Choroid plexus epithelial cell (primary cell): ENCODE measurements at places on chromosomes 16 and 17.

DNA sequence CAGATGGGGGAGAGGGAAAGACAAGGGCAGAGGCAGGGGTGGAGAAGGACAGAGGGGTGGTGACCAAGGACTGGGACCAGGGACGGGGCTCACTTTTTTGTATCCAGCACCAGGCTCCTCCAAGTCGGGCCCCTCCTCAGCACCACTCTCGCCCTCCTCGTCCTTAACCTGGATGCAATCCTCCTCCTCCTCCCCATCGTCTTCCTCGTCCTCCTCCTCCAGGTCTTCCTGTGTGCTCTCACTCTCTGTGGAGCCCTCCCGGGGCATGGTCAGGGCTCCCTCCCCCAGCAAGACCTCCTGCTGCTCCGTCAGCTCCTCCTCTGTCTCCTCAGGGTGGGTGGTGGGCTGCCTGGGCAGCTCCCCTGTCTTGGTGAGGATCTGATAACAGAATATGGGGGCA, 16.8 kb downstream of the G6PC3 start:
- DNase-seq, result no peak

- peak; percentile 89 for DNase-seq
Observed at GRCh38 chr17:4604111-4604644, 19.8 kb downstream of the SMTNL2 start.

DNA sequence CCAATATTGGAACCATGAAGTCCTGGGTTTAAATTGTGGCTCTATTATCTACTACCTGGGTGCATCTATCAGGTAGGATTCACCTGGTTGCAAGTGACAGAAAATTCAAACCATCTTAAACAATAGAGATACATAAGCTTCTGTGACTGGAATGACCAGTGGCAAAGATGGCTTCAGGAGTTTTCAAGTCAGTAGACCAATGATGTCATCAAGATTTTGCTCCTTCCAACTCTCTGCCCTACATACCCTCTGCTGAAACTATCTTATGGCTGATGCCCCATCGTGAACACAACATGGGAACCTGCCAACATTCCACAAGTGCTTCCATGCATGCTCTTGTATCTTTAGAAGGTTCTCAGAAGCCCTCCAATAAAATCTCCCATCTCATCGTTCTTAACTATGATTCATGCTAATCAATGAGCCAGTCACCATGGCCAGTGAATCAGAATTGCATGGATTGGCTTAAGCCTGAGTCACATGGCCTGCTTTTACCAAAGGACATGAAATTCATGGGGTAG, 180.9 kb downstream of the GRIN2A start:
- DNase-seq, result no peak

GRCh38 chr17:44927696-44928095, 12.4 kb upstream of the GFAP start:
- DNase-seq, result no peak

DNA sequence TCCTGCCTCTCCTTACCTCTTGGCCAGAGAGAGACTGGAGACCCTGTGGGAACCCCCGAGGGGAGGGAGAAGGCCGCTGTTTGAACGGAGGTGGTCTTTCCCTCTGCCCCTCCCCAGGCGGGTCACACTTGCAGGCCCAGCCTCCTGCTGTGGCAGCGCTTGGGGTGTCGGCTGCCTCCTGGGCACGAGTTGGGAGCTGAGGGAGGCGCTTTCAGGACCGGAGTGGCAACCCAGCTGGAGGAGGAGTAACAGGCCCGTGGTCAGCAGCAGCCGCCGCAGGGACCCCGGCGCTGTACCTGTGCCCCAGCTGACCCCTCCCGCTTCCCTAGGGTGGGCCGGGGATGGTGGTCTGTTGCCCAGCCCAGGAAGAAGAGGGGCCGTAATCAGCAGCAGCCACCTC, 278.3 kb downstream of the SEC14L1 start:
- DNase-seq, result no peak

DNA sequence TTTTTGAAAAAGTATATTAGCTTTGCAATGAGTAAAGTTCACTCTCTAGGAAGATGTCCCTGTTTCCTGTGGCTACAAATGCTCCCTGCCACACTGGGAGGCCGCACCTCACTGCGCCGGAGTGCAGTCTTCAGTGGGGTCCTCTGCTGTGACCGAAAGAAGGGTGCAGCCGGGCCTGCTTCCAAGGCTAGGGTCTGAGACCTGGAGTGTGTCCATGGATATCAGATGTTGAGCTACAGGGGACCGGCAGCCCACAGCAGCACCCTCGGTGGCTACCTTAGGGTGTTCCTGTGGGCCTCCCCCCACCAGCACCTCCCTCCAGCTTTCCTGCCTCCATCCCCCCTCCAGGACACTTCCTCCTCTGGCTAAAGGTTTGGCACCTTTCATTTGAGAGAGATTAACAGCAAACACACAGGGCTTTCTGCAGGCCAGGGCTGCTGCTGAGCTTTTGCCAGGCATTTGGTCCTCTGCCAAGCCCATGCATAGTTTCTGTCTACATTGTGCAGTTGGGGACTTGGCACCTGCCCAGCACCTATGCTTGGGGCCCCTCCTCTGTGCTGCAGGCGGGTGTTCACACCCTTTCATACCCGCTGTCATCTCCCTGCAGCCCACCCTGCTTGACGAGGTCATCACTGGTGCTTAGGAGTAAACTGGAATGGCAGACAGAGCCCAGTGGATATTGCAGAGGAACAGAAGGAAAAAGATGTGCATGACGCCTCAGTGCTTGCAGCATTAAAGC, 33.8 kb upstream of the CRISPLD2 start:
- DNase-seq, result peak; percentile 90

- DNase-seq, result no peak
Observed at GRCh38 chr17:37816950-37817349, 72.1 kb upstream of the HNF1B start.

DNA sequence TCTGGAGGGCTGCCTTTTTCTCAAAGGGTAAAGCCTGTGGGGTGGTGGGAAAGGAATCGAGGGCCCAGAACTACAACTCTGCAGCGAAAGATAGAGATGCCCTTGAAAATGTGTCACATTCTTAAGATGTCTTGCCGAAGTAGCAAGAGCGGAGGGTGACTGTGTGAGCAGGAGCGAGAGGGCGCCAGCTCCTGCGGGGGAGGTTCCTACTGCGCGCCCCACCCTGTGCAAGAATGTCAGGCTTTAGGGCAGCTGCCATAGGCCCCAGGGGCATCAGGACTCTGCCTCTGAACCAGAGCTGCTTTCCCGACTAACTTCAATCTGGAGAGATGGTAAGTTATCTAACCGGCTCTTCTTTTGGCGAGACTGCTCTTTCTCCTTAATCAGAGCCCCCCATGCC, 11.8 kb upstream of the ITGAE start:
- no peak for DNase-seq

- peak; percentile 93 for DNase-seq
Observed at GRCh38 chr17:75632863-75633485, at the start of gene SMIM5. TSS of gene SMIM5 (plus strand) at chr17:75633434. CDS start at chr17:75640202, 6,768 bp downstream.

GRCh38 chr16:86483-86952, 8.5 kb downstream of the MPG start:
- DNase-seq, result no peak

- no peak for DNase-seq
Observed at GRCh38 chr16:5895976-5896375, 798.4 kb upstream of the EEF2KMT start.

GRCh38 chr17:17090642-17091103, 48.4 kb downstream of the MPRIP start:
- DNase-seq, result no peak

DNA sequence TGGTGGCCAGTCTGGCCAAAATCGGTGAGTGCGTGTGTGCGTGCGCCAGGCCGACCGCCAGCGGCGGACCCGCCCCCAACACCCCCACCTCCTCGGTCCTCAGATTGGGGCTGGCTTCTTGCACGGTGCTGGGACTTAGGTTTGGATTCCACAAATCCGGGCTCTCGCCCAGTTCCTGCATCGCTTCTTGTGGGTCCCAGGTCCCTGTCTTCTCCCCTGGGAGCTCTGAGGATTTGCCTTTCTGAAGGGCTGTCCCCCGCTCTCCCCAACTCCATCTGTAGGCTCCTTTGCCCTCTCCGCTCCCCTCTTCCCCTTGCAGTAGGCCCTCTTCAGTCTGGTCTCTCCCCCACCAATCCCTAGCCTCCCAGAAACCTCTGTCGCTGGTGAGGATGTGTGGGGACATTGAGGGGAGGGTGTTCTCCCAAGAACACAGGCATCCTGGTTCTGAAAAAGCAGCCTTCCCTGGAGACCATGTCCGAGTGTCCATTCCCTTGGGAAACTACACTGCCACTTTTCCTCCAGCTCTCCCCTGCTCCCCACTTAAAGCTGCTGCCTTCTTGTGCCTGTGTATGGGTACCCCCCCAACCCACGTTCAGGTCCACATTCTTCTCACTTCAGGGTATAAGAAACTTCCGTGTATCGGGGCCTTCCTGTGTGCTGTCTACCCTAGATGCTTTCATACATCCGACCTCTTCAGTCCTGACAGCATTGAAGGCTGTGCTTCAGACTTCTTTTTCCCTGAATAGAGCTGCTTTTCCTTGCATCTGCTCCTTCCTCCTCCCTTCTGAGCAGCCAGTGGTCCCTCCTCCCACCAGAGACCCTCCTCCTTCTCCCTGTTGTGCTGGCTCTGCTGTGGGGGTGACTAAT, 632 bp downstream of the SLC9A5 start:
- DNase-seq, result peak; percentile 28
